NCI-H2171 treated with DMSO at 0.1 percent for 48 hours (cell line): ENCODE measurements at places on chromosomes 4 and X.

DNA sequence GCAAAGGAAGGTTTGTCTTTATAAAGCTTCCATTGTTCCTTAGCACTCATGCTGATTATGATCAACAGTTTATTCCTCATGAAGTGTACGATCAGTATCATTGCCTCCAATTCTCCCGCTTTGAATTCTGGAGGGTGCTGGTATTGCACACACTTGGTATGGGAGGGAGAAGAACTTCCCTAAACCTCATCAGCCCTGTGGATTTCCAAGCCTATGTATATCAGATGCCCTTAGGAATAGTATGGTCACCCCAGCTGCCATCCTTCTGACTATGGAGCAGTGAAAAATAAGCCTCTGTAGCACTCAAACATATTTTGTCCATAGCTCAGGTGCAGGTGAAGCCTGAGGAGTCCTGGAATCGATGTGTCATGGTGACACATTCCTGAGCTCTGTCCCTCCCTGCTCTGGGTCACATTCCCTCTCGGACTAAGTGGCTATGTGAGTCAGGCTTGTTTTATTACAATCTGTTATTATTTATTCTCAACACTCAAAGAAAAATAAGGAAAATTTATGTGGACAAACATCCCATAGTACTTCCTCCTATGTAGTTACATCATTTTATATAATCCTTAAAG lies 2.0 kb upstream of the ZDHHC9 start:
- DNase-seq, result no peak

GRCh38 chrX:33204889-33205288 lies 6.5 kb downstream of the DMD start:
- DNase-seq, result no peak

GRCh38 chr4:179927473-179927872 lies 2315.7 kb upstream of the TENM3 start:
- no peak for DNase-seq

GRCh38 chr4:61217222-61217621 lies 17.1 kb downstream of the ADGRL3 start:
- DNase-seq, result no peak

DNA sequence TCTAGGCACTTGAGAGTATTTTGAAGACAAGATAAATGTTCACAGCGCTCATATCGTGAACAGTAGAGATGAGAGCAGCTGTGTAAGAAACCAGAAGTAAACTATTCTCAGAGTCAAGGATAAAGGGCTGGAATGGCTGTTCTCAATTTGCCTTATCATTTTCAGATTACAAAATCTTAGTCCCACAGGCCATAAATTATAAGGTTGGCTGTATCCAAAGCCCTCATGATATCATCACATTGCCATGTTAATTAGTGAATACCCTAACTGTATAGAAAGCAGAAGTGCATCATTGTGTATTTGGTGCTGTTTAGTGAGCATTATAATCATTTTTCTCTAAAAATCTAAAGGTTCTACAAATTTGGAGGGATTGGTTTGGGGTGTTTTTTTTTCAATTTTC lies 168.9 kb upstream of the EDNRA start:
- no peak for DNase-seq

GRCh38 chr4:61298178-61298740 lies 98.1 kb downstream of the ADGRL3 start:
- no peak for DNase-seq

GRCh38 chr4:43607827-43608461 lies 715.4 kb downstream of the GRXCR1 start:
- no peak for DNase-seq

GRCh38 chr4:130336585-130337217 lies 1240.7 kb downstream of the C4orf33 start:
- DNase-seq, result peak; percentile 20

DNA sequence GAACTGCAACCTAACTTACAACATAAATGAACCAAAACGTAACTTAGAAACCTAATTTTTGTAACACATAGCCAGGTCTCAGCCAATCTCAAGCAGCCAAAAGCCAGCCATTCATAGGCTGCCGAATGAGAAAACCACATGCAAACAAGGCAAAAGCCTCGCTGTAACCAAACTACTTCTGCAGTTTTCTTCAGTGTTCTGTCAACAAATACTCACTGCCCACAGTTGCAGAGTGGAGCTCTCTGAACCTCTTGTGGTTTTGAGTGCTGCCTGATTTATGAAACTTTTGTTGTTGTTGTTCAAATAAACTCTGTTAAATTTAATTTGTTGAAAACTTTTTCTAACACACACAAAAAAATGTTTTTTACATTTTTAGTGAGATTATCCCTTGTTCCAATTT lies 251.2 kb downstream of the PAPSS1 start:
- DNase-seq, result no peak

GRCh38 chr4:149790172-149790907 lies 25.3 kb downstream of the IQCM start:
- DNase-seq, result no peak

GRCh38 chr4:6319530-6320150 lies 50.0 kb downstream of the WFS1 start:
- no peak for DNase-seq

GRCh38 chr4:84672177-84672576 lies 89.2 kb downstream of the CDS1 start:
- DNase-seq, result no peak

GRCh38 chr4:23305026-23305425 lies 584.8 kb downstream of the PPARGC1A start:
- DNase-seq, result no peak

DNA sequence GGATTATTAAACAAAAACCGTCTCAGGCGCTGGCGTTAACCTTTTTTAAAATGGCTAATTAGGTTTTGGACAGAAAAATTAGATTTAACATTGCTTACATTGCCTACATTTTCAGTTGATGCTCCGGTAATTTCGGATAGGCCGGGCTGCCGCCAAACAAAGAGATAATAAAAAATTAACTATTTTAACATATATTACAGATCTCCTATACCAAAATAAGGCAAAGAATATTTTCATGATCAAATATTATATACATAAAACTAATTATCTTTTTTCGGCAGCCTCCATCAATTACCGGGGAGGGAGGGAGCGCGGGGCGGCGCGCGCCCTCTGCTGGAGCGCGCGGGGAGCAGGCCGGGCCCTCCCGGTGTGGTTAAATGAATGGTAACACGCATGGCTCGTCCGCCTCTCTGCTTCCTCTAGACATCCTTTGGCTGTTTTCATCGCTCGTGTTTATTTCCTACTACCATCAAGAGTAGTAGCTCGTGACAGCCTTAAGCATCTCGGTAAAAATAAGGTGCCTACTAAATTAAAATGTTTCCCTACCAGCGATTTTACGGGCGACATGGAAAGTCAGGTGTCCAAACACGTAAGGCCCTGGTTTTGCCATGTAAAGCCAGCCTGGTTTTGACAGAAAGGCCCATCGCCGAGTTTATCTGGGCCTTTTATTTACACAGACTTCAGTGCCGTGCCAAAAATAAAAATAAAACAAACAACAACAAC lies 52.4 kb upstream of the TMEM33 start:
- DNase-seq, result peak; percentile 62

DNA sequence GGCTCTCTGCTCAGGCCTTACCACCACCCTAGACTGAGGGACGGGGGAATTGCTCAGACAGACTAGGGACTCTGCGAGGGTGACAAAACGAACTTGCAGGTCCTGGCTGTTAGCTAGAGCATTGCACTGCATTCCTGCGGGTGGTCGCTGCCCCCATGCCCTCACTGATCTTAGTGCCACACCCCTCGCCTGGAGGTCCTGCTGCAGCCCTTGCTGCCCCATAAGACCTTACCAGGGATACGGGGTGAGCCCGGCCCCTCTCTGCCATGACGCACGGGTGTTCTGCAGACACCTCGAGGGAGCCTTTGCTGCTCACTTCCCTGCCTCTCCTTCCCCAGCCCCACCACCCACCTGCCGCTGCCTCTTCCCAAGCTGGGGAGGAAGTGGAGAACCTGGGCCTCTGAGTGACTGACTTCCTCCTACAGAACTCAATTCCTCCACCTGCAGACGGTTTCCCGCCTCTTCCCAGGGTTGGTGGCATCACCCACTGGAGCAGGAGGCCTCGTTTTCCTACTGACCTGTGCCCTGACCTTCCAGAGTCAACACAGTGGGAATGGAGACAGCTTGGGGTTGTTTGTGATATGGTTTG lies 19.8 kb upstream of the TBC1D14 start:
- no peak for DNase-seq

DNA sequence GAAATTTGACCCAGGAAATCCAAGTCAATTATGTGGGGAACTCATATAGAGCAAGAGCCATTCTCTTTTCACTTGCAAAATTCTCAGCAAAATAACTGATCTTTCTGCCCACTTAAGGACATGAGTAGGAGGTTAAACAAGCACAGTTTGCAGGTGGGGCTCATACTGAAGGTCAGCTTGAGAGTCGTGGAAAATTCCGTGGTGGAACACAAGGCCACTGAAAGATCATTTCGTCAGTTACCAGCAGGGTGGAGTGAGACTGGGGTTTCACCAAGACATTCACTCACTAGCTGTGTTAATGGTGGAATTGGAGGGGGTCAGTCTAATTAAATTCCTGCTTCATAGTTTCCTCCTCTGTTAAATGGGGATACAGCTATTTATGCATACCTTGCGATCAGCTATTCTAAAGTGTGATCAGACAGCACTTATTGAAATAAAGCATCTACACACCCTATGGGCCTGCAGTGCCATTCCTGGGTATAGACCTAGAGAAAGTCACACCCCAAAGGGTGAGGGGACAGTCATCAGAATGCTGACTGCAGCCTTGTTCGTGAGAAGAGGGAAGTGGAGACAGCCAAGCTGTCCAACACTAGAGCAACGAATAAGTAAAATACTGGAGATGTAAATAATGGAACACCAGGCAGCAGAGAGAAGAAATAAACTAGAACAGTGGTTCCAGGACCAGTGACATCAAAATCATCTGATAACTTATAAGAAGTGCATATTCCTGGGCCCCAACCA lies 42.7 kb upstream of the CLNK start:
- DNase-seq, result no peak

- no peak for DNase-seq
Observed at GRCh38 chr4:186553717-186554116, 1.6 kb downstream of the MTNR1A start.

- DNase-seq, result no peak
Observed at GRCh38 chrX:41167888-41168287, 82.6 kb downstream of the USP9X start.

GRCh38 chr4:7630568-7631287 lies 196.0 kb upstream of the PSAPL1 start:
- DNase-seq, result peak; percentile 28

DNA sequence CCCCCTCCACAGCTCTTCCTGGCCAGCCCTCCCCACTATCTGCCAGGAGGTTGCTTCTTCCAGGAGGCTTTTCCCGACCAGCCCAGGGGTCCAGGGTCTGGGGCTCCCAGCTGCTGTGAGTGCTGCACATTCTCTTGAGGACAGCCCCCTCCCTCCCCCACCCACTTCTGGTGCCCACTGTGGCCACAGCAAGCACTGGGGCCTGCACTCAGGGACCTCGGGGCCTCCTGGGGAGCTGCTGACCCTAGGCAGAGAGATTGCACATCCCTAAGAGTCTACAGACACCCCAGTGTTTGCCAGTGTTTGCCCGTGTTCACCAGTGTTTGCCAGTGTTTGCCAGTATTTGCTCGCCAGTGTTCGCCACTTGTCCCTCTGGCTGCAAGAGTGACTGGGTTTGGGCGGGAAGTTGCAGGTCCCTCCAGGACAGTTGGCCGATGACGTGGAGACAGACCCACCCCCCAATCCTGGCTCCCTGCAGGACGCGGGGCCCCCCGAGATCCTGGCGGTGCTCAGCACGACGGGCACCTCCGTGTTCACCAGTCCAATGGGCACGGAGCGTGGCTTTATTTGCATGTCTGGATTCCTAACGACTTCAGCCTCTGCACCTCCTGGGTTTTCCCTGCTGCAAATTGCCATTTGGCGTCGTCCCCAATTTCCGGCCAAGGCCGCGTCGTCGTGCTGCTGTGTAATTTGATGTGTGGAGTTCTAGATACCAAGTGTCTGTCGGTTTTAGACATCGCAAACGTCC lies 87.5 kb upstream of the NKX1-1 start:
- no peak for DNase-seq

- no peak for DNase-seq
Observed at GRCh38 chrX:2931612-2932011, 2.5 kb upstream of the ARSD start.
